Activated naive CD4-positive, alpha-beta T cell treated with anti-CD3 and anti-CD28 coated beads for 36 hours (primary cell): ENCODE measurements at places on chromosomes 4 and X.
A peak's percentile ranks its signal among the peaks of the same experiment; 100 is the strongest.

DNA sequence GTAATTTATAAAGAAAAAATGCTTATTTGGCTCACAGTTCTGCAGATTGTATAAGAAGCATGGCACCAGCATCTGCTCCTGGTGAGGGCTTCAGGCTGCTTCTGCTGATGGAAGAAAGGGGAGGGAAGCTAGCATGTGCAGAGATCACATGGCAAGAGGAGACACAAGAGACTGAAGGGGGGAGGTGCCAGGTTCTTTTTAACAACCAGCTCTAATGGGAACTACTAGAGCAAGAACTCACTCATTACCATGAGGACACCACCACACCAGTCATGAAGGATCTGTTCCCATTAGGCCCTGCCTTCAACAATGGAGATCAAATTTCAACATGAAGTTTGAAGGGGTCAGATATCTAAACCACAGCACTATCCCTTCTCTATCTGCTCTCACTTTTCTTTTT lies 9.4 kb upstream of the COPS4 start:
- no peak for DNase-seq

DNA sequence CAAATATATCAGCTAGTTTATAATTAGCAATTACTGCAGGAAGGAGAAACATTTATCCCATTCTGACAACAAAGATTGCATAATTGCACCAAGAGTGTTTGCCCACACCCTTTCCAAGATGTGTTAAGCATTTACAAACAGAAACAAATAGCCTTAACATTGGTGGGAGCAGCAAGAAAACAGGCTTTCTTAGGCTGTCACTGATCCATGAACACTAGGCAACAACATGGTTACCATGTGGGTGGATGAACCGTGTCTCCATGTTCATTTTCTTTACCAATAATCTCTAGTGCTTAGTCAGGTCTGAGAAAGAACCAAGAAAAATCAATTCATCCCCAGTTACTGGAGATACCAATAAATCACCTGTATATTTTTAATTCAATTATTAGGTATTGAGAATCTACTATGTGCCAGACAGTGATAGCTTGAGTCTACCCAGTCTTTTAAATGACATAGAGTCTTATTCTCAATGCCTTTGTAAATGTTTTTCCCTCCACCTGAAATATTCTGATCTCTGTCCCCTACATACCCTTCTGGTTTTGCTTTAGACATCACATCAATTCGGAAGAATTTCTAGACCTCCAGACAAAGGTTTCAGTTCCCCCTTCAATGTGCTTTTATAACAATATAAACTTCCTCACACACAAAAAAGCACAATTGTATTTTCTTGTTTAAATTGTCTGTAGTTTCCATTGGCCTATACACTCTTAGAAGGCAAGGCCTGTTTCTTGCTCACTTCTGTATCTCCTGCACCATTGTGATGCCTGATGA lies 286.6 kb downstream of the PPP1R2C start:
- no peak for DNase-seq

DNA sequence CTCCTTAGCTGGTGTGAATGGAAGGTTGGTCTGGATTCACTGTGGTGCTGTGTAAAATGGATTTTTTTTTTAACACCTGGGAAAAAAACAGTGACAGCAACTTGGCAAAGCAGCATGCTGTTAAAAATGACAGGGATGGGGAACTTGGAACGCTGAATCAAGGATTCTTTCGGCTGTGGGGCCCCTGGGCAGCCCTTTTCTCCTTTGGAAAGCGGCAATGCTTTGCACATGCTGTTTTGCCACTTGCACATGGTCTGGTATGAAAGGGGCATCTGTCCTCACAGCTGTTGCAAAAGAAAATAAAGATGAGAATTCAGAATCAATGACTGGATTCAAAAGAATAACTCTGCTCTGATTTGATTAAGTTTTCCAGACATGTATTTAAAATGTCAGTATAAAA lies 10.7 kb upstream of the PIGA start:
- DNase-seq, result no peak

DNA sequence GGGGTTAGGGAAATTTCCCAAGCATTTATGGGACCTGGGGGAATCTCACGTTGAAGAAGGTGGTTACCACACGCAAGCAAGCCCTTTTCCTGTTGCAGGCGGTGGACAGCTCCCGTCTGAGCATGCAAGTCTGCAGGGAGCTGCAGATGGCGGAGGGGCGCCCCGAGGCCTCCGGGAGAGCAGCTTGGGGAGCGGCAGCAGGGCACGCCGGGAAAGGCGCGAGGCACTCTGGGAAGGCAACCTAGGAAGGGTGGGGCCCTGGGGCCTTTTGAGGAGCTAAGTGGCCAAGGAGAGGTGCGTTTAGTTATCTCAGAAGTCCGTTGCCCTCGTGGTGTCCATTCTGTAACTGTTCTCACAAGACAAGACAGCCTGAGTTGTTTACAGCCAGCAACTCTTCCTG lies 57.0 kb upstream of the SLC25A4 start:
- no peak for DNase-seq

DNA sequence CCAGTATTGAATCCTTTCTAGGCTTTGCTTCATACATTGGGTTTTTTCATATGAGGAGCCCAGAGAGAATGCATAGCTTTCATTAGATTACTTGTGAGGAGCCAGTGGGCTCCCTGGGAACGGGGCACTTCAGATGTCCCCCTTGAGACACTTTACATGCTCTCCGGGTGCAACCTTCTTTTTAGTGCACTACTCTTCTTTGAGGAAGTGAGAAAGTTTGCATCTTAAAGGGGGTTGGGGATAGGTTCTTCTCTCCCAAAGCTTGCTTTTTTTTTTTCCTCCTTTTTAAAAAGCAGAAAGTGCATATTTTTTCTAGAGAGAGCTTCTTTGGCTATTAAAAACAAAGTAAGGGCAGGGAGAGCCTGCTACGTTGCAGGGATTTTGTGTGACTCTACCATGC lies 4.3 kb downstream of the HADH start:
- DNase-seq, result no peak

DNA sequence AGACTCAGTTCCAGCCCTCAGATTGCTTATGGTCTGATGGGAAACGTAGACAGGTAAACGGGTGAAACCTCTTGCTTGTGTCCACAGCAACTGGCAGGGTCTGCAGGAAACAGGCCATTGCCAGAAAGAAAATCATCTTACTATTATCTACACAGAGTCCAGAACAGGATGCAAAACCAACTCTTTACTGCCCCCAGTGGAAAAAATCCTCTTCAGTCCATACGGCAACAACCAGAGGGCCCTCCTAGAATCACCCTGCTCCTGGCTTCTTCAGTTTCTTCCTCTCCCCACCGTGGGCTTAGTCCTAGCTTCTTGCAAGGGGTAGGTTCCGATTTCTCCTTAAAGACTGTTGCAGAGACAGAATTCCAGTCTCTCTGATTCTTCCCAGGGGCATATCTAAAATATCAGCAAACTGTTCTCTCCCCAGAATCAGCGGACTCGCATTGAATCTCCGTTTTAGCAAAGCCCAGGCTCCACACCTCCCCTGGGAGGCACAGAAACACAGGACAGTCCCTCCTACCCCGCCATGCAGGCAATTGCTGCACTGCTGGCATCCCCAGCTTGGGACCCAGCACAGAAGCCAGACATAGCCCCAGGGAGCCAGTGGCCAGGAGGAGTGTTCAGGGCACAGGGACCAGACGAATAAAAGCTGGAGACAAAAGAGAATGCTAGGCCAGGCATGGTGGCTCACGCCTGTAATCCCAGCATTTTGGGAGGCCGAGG lies 41.0 kb upstream of the SH3RF1 start:
- no peak for DNase-seq

DNA sequence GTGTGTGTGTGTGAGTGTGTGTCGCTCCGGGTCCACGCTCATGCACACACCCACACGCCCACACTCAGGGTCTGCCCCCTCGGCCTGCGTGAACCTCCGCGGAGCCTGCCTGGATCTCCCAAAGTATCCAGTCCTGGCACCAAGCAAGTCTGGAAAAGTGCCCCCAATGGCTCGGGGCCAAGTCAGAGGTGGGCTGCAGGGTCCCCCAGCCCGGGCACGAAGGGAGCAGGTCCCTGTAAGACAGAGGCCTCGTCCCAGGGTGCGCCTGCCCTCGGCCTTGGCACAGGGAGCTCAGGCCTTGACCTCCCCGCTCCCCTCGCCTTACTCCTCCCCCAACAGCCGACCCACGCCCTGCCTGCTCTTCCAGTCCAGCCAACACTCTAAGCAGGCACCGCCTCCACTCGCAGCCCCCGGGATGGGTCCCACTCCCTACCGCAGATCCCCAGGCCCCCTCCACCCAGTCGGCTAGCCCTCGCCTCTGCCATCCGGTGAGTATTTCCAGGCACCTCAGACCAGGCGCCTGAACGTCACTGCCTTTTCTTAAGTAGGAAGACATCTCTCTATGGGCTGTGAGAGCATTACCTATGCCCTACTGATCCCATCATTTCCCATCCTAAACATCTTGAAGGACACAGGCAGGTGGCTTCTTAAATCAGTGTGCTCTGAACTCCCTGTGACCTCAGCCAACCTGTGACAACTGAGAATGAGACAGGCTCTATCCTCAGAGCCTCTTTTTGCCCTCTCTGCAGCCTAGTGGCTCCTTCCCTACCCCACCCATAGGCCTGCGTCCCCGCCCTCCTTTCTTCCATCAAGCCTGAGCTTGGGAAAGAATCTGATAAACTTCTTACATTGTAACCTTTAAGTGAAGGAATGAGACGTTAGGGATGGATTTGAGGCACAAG lies 704 bp downstream of the FAM114A1 start:
- no peak for DNase-seq

GRCh38 chrX:109441266-109441665 lies 40.6 kb downstream of the GUCY2F start:
- DNase-seq, result no peak

- DNase-seq, result no peak
These were observed 9.2 kb downstream of the LAGE3 start for GRCh38 chrX:154469880-154470279.

- DNase-seq, result no peak
These were observed 4.0 kb downstream of the TMEM164 start for GRCh38 chrX:110006821-110007375.

- DNase-seq, result no peak
These were observed 1161.4 kb upstream of the PCDH7 start for GRCh38 chr4:29558789-29559188.

DNA sequence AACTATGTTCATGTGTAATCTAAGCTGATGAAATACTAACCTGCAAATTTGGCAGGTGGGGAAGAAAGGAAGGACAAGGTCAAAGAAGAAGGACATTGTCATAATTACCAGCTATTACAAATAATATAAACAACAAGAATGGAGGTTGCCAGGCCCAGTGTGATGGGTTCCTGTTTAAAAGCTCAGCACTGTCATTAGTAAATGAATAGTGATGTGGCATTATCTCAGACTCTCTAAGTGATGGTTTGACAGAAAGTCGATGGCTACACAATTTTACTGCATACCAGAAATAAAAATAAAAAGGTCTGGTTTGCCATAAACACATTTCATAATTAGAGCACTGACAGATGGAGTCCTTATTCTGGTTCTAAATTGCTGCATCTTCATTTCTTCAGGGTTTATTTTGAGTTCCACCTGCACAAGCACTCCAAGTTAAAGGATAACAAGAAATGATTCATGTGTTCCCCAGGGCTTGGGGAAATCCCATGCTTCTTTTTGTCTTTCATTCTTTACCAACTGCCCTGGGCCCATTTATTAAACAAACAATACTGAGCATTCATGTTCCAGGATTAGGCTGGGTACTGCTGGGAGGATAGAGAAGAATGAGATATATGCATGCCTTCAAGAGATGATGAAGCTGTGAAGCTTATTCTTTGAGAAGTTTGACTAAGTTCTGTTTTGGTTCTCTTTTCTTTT lies 367.8 kb upstream of the RASGEF1B start:
- DNase-seq, result peak; percentile 53

- no peak for DNase-seq
These were observed at the start of gene NLGN3 for GRCh38 chrX:71144651-71145050. Gene NLGN3 (plus strand): TSS chrX:71144841. CDS start chrX:71147750, 2,909 bp downstream.

DNA sequence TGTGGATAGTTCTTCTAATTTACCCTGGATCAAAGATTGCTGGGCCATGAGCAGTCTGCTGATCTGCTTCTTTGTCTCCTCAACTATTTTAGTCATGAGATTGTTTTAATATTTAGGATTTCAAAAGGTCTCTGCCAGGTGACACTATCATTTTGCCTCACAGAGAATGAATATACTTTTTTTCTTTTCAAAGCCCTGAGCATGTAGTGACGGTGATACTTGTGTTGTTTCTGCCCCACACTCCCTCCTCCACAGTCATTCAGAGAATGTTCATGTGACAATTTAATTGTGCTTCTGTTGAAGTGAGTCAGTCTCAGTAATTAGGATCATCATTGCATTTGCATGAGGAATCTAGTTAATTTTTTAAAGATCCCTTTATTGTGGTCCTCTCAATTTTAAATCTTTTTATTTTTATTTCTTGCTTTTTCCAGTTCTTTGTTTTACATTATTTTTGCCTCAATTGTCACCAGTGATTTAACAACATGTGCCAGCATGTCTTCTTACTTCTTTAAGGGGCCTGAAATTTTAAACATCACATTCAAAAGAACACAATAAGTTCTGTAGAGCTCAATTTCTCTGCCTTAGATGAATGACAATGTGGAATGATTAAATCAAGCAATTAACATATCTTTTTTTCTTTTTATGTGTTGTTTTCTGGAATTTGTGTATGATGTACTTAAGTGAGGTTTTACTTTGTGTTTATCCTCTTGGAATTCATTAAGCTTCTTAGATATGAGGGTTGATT lies 12.3 kb downstream of the MMRN1 start:
- DNase-seq, result peak; percentile 8

GRCh38 chr4:63618883-63619718 lies 790.1 kb downstream of the TECRL start:
- DNase-seq, result no peak

GRCh38 chr4:55378617-55379467 lies 16.9 kb upstream of the TMEM165 start:
- no peak for DNase-seq

GRCh38 chr4:26459756-26460530 lies 30.3 kb downstream of the CCKAR start:
- DNase-seq, result no peak

GRCh38 chr4:183831683-183832082 lies 73.4 kb upstream of the STOX2 start:
- no peak for DNase-seq

GRCh38 chr4:80990851-80991250 lies 39.7 kb upstream of the BMP3 start:
- no peak for DNase-seq

DNA sequence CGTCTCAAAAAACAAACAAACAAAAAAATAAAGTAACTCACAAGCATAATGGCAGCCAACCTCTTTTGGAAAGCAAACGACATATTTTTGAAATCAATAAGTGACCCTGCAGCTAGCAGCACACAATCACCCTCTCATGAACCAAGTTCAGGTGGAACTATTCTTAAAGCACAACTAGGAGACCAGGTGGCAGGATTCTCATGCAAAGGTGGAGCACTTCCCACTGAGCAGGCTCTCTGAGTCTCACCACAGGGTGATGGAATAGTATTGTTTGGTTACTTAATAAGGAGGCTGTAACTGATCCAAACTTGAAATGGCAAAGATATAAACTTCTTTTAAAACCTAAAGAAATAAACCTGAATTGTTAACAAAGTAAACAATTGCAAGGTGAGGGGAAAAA lies 1293.1 kb downstream of the PCDH19 start:
- DNase-seq, result no peak

DNA sequence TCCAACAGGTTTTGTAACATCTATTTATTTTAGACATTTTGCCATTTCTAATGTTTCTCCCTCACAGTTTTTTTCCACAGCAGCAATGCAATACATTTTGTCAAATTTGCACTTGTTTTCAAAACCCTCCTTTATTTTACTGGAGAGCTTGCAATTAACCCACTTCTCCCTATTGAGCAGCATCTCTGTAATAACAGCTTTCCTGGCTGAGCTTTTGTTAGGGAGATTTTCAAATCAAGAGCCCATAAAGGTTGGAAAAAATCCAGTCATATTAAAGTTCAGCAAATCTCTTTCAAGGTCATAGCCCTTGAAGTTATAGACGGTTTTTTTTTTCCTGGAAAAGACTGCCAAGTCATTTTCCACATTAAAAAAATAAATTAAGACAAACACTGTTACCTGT lies 450.6 kb upstream of the TENM3 start:
- DNase-seq, result no peak
